ENCODE measurements at places on chromosomes 5 and 9. TPM values are rescaled to one million over a fixed set of nuclear protein-coding genes. Genes with fewer than 3 reads are reported as not detected.

Gene KIAA0825
- total RNA-seq = 1.6 TPM

DNA sequence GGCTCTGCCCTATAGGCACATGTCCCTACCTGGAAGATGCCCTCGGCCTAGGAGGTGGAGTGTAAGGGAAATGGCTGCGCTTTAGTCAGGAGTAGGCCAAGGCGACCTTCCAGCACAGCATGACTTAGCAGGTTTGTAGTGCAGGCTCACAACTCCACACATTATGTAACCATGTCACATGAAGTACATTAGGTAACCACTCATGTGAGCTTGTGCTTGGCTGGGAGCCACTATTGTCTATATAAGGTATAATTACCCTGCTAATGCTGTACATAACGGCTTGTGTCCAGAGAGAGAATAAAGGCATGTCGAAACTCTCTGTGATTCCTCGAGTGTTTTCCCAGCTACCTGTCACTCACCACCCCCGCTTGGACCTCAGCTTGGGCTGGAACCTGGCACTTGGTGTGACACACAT is 74.9 kb downstream of the CAMK4 start:
- no peaks in the 10 kb centered on the region for H3K4me1 ChIP-seq
- DNase-seq = no peak
- no peak overlapping the region for H3K4me3 ChIP-seq
- no peaks in the 10 kb centered on the region for H3K36me3 ChIP-seq

DNA sequence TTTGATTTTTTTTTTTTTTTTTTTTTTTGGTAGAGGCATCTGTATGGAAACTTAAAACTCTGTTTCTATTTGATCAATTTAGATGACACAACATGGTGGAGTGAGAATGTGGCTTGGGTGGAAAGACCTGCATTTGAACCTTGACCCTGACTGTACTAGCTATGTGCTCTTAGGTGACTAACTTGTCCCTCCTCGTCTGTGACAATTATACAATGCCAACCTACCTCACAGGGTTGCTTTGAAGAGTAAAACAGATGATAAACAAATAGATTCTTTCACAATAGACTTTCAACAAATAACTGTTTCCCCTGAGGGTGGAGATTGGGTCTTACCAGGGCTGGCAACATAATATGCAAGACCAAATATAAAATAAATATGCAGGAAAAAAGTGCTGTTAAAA is 109.3 kb downstream of the CRB2 start:
- H3K4me1 ChIP-seq = no peaks in the 10 kb centered on the region
- no peaks in the 10 kb centered on the region for H3K27me3 ChIP-seq
- no peak overlapping the region for H3K4me3 ChIP-seq
- no peak overlapping the region for H3K27ac ChIP-seq
- no peak for DNase-seq

Gene PDZD2
- 0.10 TPM for total RNA-seq

GRCh38 chr5:172921906-172922305 is 37.3 kb upstream of the RPL26L1 start:
- H3K27ac ChIP-seq = no peak overlapping the region
- no peak overlapping the region for H3K4me3 ChIP-seq
- peaks cover 5% of the 10 kb centered on the region for H3K36me3 ChIP-seq
- H3K27me3 ChIP-seq = no peaks in the 10 kb centered on the region
- peaks cover 15% of the 10 kb centered on the region for H3K4me1 ChIP-seq
- DNase-seq = no peak

DNA sequence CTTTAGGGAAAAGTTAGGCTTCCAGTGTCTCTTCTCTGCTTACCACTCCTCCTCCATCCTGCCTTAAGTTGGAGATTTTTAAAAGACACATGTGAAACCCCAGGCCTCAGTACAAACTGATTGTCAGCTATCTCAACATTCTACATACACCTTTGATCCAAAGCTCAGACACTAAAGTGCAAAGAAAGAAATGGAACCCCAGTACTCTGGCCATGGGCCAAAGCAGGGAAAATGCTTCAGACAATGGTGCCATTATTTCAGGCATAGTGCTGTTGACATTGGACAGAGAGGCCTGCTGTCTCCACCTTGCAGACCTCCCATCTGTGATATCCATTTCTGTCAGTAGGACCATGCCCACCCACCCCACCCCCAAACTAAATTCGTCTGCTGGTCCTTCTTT is 49.1 kb downstream of the G3BP1 start:
- H3K4me1 ChIP-seq = no peaks in the 10 kb centered on the region
- DNase-seq = no peak
- H3K36me3 ChIP-seq = peaks cover 18% of the 10 kb centered on the region
- H3K4me3 ChIP-seq = no peak overlapping the region
- no peaks in the 10 kb centered on the region for H3K27me3 ChIP-seq
- H3K27ac ChIP-seq = no peak overlapping the region

GRCh38 chr5:140637371-140638100 is 1.7 kb upstream of the TMCO6 start:
- H3K27me3 ChIP-seq = no peaks in the 10 kb centered on the region
- DNase-seq = no peak
- H3K27ac ChIP-seq = no peak overlapping the region
- H3K4me1 ChIP-seq = peaks cover 13% of the 10 kb centered on the region

DNA sequence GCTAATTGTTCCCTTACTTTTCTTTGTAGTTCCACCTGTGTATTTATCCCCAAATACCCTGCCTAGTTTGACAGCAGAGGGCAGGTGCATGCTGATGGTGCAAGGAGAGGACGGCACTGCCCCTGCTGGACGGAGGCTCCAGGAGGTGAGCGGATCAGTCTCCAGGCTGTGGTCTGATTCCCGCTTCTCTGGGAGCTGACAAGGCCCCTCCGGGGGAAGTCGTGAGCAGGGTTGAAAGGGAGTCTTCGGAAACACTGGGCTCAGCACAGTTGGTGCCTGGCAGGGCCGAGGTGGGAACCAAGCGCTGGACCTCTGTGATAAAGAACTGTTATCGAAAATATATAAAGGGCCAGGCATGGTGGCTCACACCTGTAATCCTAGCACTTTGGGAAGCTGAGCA is 52.9 kb downstream of the RASGEF1C start:
- no peaks in the 10 kb centered on the region for H3K4me1 ChIP-seq
- DNase-seq = no peak
- H3K27me3 ChIP-seq = no peaks in the 10 kb centered on the region
- no peak overlapping the region for H3K27ac ChIP-seq

DNA sequence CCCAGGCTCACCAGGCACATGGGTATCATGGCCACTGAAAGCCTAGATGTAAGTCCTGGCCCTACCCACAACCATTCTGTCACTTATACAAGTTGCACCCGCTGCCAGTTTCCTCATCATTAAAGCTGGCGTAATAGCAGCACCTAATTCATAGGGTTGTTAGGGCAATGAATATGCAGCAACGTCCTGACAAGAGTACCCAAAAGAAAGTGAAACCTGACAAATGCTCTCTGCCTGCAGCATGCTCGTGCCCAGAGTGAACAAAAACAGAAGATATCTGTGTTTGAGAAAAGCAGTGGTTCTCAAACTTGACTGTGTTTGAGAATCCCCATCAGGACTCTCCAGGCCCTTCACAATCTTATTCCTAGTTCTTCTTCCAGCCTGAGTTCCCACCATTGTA is 632.4 kb downstream of the SEMA5A start:
- no peaks in the 10 kb centered on the region for H3K4me1 ChIP-seq
- no peak overlapping the region for H3K27ac ChIP-seq
- no peaks in the 10 kb centered on the region for H3K36me3 ChIP-seq
- no peak overlapping the region for H3K4me3 ChIP-seq

Gene PTPRD
- total RNA-seq = not detected
